ENCODE measurements at places on chromosomes 2 and 18. TPM values are rescaled to one million over a fixed set of nuclear protein-coding genes. Genes with fewer than 3 reads are reported as not detected.

GRCh38 chr2:145065342-145065741 is 545.4 kb upstream of the ZEB2 start:
- no peak for DNase-seq

CNGA3 gene
- total RNA-seq = 1.3 TPM

- DNase-seq = no peak
These were observed 70.6 kb downstream of the CAPN13 start for GRCh38 chr2:30736461-30737325.

GRCh38 chr2:22517141-22517540 is 867.8 kb upstream of the KLHL29 start:
- no peak for DNase-seq

GRCh38 chr18:26453386-26453901 is 94.9 kb downstream of the KCTD1 start:
- DNase-seq = no peak

DNA sequence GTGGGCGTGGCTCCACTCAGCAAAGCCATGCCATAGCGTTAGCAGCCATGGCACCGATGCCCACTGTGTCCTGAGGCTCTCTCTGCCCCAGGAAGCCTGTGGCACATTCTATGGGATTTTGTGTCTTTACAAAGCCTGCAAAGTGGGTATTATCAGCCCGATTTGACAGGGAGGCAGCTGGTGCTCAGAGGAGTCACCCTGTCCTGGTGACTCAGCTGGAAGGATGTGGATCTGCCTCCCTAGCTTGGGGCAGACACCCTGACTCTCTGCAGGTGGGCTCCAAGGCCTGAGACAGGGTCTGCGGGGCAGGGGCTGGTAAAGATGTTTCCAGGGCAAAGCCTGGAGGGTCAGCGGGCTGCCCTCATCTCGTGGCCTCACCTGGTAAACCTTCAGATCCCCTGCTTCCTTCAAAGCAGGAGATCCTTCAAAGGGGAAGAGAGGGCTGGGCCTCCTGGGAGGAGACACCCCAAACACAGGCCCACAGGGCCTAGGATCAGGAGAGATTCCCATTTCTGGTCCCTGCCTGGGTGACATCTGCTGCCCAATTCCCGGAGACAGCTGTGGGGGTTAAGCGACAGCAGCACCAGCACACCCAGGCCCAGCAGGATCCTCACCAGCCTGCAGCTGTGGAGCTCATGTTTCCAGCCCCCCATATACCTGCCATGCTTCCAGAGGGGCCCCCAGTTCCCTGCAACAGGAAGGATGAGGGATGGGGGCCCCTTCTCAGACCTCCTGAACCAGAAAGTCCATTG is 3.0 kb upstream of the ASB1 start:
- no peak for DNase-seq

DNA sequence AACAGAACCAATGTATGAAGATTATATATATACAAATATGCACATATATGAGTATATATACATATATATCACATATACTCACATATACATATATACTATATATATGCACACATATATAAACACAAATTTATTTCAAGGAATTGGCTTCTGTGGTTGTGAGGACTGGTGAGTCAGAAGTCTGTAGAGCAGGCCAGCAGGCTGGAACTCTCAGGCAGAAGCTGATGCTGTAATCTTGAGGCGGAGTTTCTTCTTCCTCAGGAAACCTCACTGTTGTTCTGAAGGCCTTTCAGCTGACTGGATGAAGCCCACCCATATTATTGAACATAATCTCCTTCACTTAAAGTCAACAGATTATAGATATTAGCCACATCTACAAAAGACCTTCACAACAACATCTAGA is 143.9 kb upstream of the CREB1 start:
- DNase-seq = no peak

DNA sequence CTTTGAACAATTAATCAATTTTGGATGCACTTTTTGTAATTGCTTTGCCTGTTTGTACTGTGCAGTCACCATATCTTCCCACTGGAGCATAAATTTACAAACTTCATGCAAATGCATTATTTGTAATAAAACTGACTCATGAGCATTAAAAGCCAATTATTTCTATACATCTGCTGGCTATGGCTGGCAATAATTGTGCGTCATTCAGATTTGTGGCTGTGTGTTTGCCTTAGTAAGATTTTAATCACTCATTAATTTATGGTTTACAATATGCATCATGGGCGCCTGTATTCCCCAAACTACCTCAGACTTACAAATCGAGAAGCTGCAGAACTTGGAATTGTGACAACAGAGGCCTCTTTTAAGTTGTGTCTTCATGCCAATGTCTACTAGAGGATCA is 132.4 kb upstream of the TRIB2 start:
- DNase-seq = no peak

GRCh38 chr18:12906773-12907172 is 22.7 kb upstream of the PTPN2 start:
- no peak for DNase-seq

TMEM182 gene
- total RNA-seq = 2.5 TPM

GRCh38 chr2:9280224-9280623 is 73.6 kb downstream of the ASAP2 start:
- no peak for DNase-seq

Measured in left colon (tissue), 2 donors.